ENCODE measurements at places on chromosomes 11 and 22.

DNA sequence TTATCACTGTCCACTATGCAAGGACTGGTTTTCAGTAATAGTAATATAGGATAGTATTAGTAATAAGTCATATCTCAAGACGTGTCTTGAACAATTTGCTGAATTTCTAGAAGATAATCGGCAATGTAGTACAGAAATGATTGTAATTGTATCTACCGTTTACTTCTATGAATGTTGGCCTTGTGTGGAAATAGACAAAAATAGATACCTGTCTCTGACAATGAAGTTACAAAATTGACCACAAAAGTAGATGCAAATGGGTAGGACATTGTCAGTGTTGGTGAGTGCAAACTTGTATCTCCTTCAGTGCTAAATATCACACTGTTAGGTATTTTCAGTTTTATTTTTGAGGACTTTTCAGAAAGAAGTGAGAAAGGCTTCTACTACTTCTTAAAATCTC, 43.1 kb downstream of the SVIP start:
- no peak for DNase-seq

DNA sequence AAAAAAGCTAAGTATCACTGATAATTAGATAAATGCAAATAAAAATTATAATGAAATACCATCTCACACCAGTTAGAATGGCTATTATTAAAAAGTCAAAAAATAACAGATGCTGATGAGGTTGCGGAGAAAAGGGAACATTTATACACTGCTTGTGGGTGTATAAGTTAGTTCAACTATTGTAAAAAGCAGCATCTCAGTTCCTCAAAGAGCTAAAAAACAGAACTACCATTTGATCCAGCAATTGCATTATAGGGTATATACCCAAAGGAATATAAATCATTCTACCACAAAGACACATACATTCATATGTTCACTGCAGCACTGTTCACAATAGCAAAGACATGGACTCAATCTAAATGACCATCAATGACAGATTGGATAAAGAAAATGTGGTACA, 120.3 kb upstream of the ZBED5 start:
- DNase-seq = no peak

DNA sequence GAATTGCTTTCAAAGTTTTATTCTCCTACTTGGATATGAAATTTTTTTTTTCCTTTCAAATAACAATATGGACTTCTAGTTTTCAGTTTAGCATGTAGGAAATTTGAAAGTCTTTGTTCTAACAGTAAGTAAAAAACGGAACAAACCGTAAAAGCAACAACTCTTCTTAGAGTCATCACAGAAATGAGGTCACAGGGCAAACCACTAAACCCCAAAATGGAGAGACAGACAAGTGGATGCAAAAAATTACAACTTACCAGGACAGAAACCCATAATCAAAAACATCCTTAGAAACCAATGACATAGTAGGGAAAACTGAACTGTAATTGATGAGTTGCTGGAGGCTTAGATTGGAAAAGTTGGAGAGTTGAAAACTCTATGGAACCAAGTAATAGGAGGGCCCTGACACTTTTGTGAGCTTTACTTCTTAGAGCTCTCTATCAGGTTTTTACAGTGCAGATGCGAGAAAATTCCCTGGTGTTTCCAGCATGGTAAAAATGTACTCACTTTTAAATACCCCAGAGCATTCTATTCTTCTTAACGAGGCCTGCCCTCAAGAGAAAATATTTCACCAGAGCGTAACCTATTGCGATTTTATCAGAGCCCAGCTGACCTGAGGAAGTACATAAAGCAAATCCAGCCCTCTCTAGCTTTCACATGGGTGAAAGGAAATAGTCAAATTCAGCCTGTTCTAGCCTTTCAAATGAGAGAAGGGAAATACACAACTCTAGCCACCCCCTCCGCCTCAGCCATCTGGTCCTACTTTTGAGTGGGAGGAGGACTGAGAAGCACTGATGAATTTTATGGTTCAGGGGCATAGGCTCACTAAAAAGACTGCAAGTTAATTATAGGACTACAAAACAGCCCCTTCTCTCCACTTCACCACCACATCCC, 39.1 kb downstream of the CASP12 start:
- DNase-seq = no peak

GRCh38 chr11:124762105-124762623, at the start of gene ESAM:
ESAM (minus strand) TSS chr11:124762290; CDS start chr11:124762154, 136 bp downstream.
- no peak for DNase-seq

GRCh38 chr22:17369439-17370025, at the start of gene CECR2:
CECR2 (plus strand) TSS chr22:17369460; CDS start chr22:17369784, 324 bp downstream.
- DNase-seq = no peak

DNA sequence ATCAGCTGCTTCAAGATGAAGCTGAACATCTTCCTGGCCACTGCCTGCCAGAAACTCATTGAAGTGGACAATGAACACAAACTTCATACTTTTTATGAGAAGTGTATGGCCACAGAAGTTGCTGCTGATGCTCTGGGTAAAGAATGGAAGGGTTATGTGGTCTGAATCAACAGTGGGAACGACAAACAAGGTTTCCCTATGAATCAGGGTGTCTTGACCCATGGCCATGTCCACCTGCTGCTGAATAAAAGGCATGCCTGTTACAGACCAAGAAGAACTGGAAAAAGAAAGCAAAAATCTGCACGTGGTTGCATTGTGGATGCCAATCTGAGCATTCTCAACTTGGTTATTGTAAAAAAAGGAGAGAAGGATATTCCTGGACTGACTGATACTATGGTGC, 22.2 kb upstream of the BIRC3 start:
- no peak for DNase-seq

DNA sequence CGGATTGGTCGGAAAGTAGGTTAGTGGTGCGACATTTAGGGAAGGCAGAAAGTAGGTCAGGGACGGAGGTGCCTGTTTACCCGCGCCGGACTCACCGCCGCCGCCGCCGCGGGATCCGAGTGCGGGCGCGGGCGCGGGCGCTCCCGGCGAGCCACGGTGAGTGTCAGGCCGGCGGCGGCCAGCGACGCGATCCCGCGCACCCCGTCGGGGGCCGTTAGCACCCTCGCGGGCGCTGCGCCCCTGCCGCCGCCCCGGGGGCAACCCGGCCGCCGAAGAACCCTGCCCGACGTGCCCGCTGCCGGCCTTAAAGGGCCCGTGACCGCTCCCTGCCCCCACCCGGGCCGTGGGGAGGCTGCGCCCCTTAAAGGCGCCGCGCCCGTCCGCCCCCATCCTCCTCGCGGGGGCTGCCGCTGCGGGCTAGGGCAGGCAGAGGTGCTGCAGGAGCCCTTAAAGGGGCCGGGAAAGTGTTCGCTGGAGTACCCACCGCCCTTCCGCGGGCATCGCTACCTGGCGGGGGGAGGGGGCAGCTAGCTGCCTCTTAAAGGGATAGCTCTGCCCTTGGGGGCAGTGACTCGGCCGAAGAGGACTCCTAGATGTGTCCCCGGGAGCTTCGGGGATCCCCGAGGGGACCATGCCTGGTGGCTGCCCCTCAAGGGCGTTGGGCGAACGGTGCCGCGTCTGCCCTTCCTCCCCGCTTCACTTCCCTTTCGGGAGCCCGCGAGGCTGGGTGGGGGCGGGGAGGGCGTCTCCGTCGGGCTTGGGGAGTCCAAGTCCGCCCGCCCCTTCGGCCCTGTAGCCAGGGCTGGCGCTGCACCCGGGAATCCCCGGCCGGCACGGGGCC, at the start of gene BMAL1:
BMAL1 (plus strand) TSS at position 23 of the 841 bp plus-strand sequence. CDS start 76,519 bp downstream, outside the sequence.
- DNase-seq = no peak

DNA sequence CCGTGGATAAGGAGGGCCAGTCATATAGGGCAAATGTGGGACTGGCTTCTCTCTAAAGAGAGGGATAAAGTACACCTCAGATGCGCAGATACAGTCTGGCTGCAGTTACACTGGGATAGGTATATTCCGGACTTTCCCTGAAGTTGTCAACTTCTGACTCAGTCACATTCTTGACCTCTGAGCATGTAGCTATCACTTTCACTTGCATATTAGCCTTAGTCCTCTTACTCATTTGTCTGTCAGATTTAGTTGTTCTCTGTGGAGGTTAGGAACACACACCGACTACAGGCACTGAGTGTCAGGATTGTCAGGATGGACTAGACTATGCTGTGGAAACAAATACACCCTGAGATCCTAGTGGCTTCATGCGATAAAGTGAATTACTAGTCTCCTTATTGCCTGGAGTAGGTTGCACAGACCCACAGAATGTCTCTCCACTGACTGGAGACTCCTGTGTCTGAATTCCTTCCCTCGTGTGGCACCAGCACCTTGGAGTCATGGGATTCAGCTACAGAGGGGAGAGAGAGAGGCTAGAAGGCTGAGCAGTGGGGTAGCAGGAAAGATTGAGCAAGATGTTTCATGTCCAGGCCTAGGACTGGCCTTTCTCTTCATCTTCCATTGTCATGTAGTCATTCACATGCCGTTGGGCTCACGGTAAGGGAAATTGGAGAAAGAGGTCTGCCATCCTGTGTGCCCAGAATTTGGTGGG, 654.3 kb downstream of the NTM start:
- no peak for DNase-seq

DNA sequence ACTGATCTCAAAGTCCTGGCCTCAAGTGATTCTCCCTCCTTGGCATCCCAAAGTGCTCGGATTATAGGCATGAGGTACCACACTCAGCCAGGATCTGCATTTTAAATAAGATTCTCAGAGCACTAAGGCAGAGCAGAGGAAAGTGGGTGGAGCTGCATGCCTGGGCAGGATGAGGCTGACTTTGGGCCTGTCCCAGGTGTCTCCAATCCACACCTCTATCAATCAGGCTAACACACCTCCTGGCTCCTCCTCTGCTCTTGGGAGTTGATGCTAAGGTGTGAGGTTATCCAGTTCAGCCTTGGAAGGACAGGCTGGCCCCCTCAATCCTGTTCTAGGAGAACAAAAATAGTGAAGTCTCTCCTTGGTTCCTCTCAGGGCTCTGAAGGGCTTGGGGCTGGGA, 30.2 kb upstream of the P2RY2 start:
- no peak for DNase-seq

GRCh38 chr11:130813196-130813595, 103.1 kb downstream of the SNX19 start:
- DNase-seq = no peak

- no peak for DNase-seq
These were observed 430.6 kb downstream of the MIAT start for GRCh38 chr22:27088026-27088425.

DNA sequence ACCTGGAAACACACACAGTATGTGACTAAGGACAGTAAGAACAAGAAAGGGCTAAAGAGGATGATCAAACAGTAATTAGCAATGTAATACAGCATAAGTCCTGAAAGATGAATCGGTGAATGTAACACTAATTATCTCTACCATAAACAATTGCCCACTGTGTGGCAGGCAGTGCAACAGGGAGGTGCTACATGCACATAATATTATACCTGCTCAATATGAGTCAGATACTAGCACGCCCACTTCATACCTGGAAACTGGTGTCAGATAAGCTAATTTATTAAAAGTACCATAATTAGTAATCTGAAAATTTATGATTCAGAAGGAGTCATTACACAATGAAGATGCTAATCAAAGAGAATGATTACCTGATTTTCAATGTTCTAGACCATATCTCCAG, 14.9 kb downstream of the CASP12 start:
- no peak for DNase-seq

DNA sequence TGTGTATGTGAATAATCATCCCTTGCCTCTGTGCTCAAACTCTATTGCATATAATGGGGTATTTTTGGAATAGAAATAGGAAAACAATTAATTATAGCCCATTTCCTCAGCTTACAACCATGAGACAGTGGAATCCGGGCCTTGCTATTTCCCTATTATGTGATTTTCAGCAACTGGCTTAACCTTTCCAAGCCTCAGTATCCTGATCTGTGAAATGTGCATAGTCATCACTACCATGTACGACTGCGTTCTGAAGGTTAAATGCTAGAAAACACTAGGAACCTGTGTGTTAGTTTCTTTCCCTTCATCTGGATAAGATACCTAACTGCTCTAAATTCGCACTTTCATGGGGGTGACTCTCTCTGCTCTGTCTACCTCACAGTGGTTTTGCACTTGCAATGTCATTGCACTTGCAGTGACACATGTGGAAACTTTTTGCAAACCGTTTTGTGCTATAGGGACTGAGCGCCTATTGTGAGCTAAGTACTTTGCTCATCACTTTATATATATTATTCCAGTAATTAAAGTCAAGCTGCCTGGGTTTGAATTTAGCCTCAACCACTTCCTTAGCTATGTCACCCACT, 48.3 kb downstream of the IRAG1 start:
- no peak for DNase-seq

DNA sequence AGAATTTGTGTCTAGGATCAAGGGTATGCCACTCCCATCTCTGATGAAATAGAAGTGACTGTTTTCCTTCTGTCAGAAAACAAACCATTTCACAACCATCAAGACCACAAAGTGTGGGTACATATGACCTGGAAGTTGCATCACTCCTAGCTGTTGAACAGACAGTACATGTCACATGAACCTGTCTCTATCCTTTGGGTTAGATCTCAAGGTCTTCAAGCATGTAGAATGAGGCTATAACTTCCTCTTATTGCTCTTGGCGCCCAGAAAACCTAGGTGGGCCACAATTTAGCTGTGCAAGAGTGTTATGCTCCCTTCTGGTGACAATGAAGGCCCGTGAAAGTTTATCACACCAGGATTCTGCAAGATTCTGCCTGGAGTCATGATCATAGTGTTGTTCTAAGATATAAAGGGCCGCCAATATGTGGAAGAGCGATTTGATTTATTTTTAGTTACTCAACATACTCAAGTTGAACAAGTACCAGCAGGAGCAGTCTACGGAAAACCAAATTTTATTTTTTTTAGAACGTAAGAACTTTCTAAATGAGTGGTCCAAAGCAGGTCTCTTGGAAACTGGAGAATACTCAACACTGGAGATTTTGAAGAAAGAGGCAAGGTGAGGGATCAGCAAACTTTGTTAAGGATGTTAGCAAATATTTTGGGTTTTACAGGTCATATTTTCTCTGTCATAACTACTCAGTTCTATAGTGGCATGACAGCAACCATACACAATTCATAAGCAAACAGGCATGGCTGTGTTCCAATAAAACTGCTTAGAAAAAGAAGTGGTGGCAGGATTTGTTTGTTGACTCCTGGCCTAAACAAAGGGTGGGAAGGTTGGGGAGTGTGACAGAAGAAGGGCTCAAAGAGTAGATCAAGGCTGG, 101.8 kb downstream of the USP35 start:
- no peak for DNase-seq

GRCh38 chr11:119168471-119169281, at the start of gene NLRX1:
NLRX1 (plus strand) TSS chr11:119168725; CDS start chr11:119171404, 2,679 bp downstream.
- peak; percentile 75 for DNase-seq

DNA sequence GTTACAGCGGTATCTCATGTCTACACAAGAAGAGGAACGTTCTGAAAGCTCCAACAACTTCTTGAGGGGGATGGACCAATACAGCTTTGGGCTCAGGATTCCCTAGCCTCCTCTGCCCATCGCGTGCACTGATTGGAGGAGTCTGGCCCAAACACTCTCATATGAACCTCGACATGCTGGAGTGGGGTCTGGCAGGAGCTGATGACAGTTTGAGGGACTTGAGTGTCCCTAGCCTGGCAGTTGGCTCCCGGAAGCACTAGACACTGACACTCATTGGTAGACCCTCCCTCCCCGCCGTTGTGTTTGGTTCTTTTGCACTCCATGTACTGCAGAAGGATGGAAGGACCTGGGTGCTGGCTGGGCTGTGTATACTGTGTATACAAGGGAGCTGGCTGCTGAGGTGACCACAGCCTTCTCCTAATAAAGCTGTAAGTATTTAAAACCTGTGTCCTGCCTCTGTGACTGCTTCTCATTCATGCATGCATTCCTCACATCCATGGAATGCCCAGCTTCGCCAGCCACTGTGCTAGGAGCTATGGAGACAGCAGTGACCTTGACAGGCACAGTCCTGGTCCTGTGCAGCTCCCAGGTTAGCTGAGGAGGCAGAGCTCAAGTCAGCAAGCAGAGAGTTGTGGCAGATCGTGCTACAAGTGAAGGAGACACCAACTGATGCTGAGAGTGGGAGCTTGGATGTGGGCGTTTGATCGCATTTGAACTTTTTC, 27.9 kb downstream of the ADAMTS15 start:
- DNase-seq = no peak
